ENCODE measurements at places on chromosomes 13 and 19. TPM values are rescaled to one million over a fixed set of nuclear protein-coding genes. Genes with fewer than 3 reads are reported as not detected.

Gene MEIS3
- polyA plus RNA-seq: not detected

DNA sequence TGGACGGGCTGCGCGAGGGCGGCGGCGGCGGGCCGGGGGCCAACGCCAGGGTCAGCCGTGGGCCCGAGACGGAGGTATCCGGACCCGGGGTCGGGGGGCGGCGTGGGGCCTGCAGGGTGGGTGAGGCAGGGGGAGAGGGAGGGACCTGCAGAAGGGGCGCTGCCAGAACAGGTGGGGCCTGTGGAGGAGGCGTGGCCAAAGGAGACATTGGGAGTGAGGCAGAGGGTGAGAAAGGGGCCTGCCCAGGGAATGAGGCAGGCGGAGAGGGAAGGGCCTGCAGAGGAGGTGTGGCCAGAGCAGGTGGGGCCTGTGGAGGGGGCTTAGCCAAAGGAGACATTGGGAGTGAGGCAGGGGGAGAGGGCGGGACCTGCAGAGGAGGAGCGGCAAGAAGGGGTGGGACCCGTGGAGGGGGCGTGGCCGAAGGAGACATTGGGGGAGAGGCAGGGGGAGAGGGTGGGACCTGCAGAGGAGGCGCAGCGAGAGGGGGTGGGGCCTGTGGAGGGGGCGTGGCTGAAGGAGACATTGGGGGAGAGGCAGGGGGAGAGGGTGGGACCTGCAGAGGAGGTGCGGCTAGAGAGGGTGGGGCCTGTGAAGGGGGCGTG lies 4.2 kb downstream of the PRR36 start:
- peak; percentile 45 for DNase-seq

DNA sequence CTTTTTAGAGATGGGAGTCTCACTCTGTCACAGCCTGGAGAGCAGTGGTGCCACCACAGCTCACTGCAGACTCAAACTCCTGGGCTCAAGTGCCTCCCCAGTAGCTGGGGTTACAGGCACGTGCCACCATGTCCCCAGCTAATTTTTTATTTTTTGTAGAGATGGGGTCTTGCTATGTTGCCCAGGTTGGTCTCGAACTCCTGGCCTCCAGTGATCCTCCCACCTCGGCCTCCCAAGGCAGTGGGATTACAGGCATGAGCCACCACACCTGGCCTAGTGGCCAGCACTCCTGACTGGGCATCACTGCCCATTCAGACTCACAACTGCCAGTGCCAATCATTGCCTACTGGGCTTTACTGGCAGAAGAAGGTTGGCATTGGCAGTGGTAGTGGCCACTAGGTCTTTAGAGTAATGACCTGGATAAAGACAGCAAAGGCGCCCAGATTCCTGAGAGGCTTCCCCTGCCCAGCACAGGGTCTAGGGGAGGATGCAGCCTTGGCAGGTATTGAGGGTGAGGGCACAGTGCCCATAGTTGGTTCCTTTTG lies 26.8 kb upstream of the SLC7A10 start:
- no peak for DNase-seq

DNA sequence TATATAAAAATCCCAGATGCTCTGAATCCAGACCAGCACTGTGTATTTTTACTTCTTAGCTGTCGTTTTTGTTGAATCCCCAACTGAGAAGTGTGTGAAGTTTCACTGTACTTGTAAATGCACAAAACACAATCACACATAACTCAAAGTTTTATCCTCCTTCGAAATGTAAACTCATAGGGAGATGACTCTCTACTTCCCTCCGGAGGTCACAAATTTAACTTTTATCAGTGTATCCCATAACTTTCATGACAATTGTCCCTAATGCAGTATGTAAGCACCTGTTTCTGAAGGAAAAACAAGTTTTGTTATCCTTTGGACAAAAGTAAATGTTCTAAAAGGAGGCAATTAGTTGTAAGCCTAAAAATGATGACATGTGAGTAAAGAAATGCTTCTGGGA lies 665.0 kb upstream of the SLITRK6 start:
- no peak for DNase-seq

Gene SLC7A9
- polyA plus RNA-seq: not detected

GRCh38 chr19:37227996-37228395 lies 10.0 kb downstream of the ZNF383 start:
- DNase-seq: no peak

- DNase-seq: no peak
Measured at GRCh38 chr19:51043497-51043896, 8.7 kb upstream of the KLK12 start.

Gene SHISA7
- not detected for polyA plus RNA-seq

DNA sequence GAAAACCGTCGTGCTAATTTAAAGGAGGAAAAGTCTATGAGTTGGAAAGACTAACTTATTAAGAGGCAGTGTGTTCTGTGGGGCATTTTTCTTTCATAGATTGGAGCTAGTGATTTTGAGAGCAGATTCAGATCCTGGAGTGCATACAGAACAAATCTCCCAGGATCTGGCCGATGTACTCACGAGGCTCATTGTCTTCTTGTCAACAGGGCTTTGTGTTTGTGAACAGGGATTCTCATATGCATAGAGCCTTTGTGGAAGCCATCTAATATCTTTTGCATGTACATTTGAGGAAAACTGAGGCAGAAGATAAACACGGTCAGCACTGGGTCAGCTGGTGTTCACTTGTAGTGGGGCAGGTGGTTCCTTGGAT lies 482.9 kb upstream of the TSHZ3 start:
- DNase-seq: no peak

GRCh38 chr19:1243768-1244692 lies 2.5 kb downstream of the ATP5F1D start:
- peak; percentile 87 for DNase-seq

- no peak for DNase-seq
Measured at GRCh38 chr13:52744842-52745375, 5.3 kb upstream of the CNMD start.

- peak; percentile 22 for DNase-seq
Measured at GRCh38 chr19:13850910-13851733, 25.8 kb upstream of the NANOS3 start.

Gene MLNR
- polyA plus RNA-seq: not detected

Gene PRTN3
- not detected for polyA plus RNA-seq

DNA sequence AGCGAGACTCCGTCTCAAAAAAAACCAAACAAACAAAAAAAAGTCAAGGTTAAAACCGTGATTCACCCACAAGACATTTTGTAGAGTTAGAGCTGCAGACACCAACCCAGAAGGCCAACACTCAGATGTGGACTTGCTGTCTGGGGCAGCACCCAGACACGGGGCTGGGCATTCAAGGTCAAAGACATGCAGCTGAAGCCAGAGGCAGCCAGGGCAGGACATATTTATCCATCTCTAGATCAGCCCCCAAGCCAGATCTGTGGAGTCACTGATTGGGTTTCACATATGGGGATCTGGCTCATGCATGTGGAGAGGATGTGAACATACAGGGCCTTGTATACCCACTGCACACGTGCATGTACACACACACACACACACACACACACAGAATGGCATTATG lies 3.6 kb downstream of the KLK15 start:
- no peak for DNase-seq

Gene PHLDB3
- 4.4 TPM for polyA plus RNA-seq

DNA sequence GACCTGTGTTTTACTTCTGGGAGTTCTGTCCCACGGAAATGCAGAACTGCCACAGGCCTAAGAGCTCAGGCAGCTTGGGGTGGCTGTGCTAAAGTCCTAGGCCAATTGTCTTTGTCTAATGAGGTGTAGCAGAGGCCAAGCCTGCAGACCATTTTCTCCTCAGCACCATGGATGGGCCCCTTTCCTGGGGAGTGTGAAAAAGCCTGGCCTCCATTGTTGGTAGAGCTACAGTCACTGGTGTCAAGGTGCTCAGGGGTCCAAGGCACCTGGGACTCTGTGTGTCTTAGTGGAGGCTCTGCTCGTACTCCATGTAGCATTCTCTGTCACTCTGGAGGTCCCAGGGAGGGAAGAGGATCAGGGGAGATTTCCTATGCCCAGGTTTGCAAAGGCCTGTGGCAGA lies 329.6 kb downstream of the SLITRK5 start:
- DNase-seq: no peak

DNA sequence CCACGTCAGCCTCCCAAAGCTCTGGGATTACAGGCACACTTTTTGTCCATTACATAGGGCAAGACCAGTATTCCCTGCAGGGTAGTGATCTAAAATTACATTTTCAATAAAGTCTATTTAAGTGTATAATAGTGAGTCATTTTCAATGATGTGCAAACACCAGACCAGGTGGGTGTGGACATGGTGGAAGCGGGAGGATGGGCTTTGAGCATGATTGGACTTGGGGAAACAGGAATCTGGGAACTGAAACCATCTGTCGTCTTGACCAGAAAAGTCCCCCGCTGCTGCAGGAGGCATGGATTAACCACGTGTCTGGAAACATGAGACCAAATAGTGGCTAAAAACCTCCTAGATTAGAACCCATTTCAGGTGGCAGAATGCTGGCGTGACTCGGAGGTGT lies 4.9 kb downstream of the FXYD3 start:
- no peak for DNase-seq

GRCh38 chr19:48950830-48951519 lies 3.7 kb upstream of the BAX start:
- no peak for DNase-seq

Gene LMTK3
- not detected for polyA plus RNA-seq

Gene SOX21
- polyA plus RNA-seq: not detected

All from CD4-positive, CD25-positive, alpha-beta regulatory T cell (primary cell).